KG1 (cell line): ENCODE measurements at places on chromosomes 5 and 9.

GRCh38 chr5:150661086-150661485 lies at the start of gene MYOZ3:
Gene MYOZ3, plus strand, starts transcription at chr5:150661251. Its CDS starts 1,691 bp downstream, at chr5:150662942.
- no peak for DNase-seq

DNA sequence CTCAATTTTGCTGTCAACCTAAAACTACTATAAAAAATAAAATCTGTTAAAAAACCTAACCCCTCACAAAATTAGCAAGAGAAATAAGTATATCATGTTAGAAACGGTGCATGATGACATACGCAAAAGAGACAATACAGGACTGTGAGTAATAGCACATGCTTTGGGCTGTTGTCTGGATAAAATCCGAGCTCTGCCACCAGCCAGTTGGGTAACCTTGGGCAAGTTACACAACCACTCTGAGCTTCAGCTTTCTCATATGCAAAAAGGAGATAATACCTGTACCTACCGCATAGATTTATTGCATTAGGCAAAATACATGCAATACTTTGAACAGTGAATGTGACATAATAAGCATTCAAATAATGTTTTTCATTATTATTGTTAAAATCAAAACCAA lies 481.7 kb downstream of the TLE1 start:
- no peak for DNase-seq

GRCh38 chr9:135521608-135522095 lies 412 bp downstream of the LCN1 start:
- DNase-seq = no peak

DNA sequence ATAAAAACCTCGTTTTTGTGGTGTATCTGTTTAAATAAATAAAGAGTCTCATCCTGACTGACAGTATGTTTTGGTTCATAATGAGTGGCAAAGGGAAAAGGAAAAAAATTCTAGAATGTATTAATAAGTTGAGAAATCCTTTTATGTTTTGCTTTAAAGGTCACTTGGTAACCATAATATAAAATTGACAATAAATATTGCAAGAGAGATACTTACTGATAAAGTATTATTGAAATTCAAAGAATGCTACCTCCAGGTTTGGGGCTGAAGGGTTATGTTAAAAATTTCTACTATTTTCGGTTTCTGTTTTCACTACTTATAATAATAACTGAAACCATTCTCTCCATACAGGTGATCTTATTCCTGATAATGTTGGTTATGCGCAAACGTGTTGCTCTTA lies 85.4 kb upstream of the FSD1L start:
- DNase-seq = no peak

DNA sequence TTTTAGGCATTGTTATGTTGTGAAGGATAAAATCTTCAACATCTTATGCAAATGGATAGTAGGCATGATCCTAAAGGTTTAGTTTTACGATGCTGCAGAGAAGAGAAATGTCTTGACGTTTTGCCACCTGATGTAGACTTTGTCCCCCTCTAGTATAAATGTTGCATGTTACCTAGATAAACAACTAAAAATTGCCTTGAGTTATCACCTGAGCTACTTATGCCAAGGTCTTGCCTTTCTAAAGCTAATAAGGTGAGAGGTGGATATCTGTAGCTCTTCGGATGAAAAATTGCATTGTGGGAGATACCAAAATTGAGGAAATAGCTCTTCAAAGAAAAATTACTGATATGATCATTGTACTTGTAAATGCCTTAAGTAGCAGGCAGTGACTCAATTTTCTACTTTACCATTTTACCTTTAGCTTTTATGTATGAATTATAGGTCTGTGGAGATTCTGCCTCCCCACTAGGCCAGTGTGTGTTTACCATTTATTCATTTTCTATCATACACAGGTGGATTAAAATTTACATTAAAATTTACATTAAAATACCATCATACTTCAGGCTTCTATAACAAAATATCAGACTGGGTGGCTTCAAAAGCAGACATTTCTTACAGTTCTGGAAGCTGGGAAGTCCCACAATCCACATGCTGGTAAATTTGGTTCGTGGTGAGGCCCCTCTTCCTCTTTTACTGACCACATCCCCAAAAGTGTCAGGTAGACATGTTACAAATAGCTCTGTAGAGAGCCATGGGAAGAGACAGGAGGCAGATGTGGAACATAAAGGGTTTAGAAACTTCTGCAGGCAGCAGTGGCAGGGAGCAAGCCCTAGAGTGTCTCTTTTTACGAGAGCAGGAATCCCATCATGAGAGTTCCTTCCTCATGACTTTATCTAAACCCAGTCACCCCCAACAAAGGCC lies 100.7 kb upstream of the ERBIN start:
- peak; percentile 59 for DNase-seq

DNA sequence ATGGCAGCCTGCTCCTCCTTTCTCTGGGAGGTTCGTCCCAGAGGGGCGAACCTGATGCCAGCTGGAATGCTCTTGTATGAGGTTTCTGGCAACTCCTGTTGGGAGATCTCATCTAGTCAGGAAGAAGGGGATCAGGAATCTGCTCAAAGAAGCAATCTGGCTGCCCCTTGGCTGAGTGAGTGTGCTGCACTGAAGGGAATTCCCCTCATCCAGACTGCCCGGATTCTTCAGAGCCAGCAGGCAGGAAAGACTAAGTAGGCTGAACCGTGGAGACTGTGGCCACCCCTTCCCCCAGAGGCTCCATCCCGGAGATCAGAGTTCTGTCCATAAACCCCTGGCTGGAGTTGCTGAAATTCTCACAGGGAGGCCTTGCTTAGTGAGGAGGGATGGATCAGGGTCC lies 476.0 kb downstream of the CSNK1G3 start:
- DNase-seq = no peak

- DNase-seq = no peak
Measured at GRCh38 chr9:121277518-121278295, 9.7 kb downstream of the GSN start.

DNA sequence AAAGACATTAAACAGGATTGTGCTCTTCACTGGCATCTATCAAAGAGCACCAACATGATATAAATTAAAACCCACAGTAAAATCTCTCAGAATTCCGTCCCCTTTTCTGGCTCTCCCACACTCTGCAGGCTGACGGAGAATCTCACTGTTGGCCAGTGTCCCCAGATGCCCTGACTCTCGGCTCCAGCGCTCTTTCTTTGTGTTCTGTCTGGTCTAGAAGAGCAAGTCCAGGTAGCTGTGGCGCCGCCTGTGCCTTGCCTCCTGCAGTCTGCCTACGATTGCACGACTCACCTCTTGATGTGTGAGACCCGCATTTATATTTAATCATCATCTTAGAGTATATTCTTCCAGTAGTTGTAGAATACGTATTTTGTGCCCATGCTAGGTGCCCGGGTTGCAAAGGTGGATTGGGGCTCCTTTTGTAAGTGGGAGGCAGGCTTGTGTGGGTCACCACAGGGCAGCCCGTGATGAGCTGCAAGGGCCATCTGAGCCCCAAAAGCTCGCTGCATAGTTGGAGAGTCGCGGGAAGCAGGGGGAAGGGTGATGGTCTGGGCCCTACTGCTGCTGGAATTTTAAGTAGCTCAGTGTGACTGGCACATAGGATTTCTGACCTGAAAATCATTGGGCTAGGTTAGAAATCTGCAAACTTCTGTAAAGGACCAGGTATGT lies 55.6 kb downstream of the EHMT1 start:
- no peak for DNase-seq

- no peak for DNase-seq
Measured at GRCh38 chr9:36346569-36346968, 53.5 kb downstream of the RNF38 start.

DNA sequence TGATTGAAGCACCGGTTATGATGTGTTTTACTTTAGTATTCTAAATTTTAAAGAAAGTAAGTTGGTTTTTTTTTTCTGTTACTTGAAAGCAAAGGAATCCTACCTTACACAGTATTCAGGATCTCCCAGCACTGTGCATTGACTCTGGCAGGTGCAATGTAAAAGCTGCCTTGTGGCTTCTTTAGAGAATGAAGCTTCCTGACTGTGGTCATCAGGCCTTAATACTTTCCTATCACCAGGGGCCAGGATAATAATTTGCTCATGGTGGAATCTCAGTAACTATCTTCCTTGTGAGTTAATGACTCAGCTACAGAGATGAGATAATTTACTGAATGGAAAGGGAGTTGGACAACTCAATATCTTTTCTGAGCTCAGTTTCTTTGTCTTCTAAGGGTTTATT lies 435.5 kb upstream of the ZNF608 start:
- no peak for DNase-seq

DNA sequence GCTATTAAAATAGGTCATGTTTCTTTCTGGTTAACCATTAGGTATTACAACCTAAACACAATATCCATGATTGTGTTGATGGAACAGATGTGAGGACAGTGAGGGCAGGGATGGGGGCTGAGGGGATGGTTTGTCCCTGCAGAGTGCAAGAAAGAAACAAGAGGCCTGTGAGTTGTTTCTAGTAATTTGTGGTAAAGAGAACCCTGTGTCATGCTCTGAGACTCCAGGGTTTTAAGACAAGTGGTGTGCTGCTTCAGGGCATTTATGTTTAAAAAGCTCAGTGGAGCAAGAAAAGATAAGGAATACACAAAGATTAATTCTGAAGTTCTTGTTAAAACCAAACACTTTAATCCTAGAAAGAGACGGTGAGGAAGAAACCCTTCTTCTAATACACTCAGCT lies 656.5 kb downstream of the TLE1 start:
- no peak for DNase-seq

DNA sequence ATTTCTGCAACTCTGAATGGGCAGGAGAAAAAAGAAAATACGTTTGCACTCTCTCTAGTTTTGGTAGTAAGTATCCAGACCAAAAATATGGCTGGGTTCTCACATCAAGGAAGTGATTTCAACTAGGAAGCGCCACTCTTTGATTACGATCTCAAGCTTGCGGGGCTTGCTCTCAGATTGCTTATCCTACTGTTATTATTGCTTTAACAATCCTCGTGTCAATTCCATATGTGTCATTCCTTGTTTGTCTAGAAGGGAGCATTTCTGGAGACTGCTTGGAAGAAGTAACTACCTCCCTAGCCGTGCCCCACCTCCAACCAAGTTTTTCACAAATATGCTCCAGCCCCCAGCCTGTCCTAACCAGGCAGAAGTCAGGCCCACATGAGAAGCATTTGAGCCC lies 3.5 kb downstream of the PRUNE2 start:
- no peak for DNase-seq
